ENCODE measurements at places on chromosomes 1 and 21. TPM values are rescaled to one million over a fixed set of nuclear protein-coding genes. Genes with fewer than 3 reads are reported as not detected.

AUNIP gene
- total RNA-seq: 1.8 TPM

SLC30A10 gene
- total RNA-seq: not detected

CHRNB2 gene
- under 0.01 TPM for total RNA-seq

S100A10 gene
- 455 TPM for total RNA-seq

FBXO2 gene
- total RNA-seq: 41.8 TPM

S100A7 gene
- total RNA-seq: not detected

ANKRD35 gene
- total RNA-seq: 7.9 TPM

RSPH1 gene
- 0.39 TPM for total RNA-seq

OR10J1 gene
- total RNA-seq: not detected

CIART gene
- total RNA-seq: 5.1 TPM

NID1 gene
- total RNA-seq: 3.1 TPM

PATJ gene
- 35.1 TPM for total RNA-seq

FYB2 gene
- total RNA-seq: not detected

CFH gene
- 0.39 TPM for total RNA-seq

PRRX1 gene
- total RNA-seq: 0.79 TPM

TSNAX gene
- 32.8 TPM for total RNA-seq

NECAP2 gene
- 47.9 TPM for total RNA-seq

ODF2L gene
- 48.7 TPM for total RNA-seq

DFFA gene
- 44.5 TPM for total RNA-seq

IRF6 gene
- total RNA-seq: 28.7 TPM

LINGO4 gene
- total RNA-seq: not detected

OR2L8 gene
- total RNA-seq: 0.39 TPM

OR2G6 gene
- 4.3 TPM for total RNA-seq

FAM72C gene
- total RNA-seq: under 0.01 TPM

IFNAR1 gene
- total RNA-seq: 18.0 TPM

EFCAB14 gene
- total RNA-seq: 65.6 TPM

VANGL1 gene
- total RNA-seq: 14.3 TPM

COL6A1 gene
- total RNA-seq: 17.9 TPM

ZMYM4 gene
- 38.2 TPM for total RNA-seq

DTL gene
- 9.8 TPM for total RNA-seq

PTAFR gene
- total RNA-seq: not detected

USP25 gene
- total RNA-seq: 45.1 TPM

DDAH1 gene
- total RNA-seq: 41.6 TPM

HOOK1 gene
- total RNA-seq: 1.7 TPM

LDLRAD1 gene
- not detected for total RNA-seq

CD48 gene
- total RNA-seq: not detected

SLX9 gene
- 11.4 TPM for total RNA-seq

GPR37L1 gene
- under 0.01 TPM for total RNA-seq

C1orf87 gene
- total RNA-seq: not detected

CLEC20A gene
- 0.43 TPM for total RNA-seq

CCDC17 gene
- total RNA-seq: 2.6 TPM

NGF gene
- total RNA-seq: 2.7 TPM

CLDN14 gene
- not detected for total RNA-seq

DNAJC6 gene
- total RNA-seq: 6.2 TPM
